Stimulated activated CD4-positive, alpha-beta T cell treated with anti-CD3 and anti-CD28 coated beads, TNF-alpha, amount 100 ng/mL, for 4 hours (primary cell): ENCODE measurements at places on chromosomes 7 and 10.

DNA sequence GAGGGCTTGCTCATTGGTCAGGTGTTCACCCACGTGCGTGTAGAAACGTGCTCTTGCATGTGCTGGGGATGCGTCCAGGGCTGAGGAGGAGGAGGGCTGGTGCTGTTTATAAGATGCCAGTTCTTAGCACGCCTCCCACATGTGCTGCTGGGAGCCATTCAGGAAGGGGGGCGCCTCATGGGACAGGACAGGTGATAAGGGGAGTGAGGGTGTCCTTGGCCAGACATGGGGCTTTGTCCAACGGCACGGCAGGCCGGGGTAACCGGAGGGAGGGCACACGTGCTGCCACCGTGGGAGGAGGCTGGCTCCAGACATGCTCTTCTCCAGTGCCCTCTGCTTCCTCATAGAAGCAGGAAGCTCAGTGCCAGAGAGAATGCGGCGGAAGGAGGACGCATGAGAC is 150.0 kb downstream of the ZMYND11 start:
- no peak for DNase-seq

DNA sequence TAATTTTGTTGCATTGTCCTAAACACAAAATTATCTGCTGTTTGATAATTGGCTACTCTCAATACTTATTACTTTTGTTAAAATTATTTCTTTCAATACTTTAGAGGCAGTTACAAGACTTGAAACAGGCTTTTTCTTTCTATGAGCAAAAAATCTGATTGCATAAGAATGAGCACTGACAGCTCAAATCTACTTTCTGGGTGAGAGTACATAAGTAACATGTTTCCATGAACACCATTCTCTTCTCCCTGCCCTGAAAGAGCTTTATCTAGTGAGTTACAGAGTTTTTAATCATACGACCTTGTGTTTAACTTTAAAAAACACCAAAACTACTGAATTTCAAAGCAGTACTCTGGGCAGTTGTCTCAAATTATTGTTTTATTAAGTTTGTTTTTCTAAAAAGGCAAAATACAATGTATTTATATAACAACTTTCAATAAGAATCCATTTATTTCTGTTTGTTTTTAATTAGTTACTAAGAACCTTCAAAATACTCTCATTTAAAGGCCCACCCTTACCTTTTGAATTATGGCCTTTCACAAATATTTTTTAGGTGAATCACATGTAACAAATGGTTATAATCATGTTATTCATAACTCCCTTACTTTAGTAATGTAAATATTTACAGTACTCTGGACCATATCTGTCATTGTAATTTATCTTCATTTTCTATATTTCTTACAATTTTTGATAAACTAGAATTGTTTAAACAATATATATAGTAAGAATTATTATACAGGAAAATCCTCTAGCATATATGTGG is 23.0 kb upstream of the TFAM start:
- no peak for DNase-seq

DNA sequence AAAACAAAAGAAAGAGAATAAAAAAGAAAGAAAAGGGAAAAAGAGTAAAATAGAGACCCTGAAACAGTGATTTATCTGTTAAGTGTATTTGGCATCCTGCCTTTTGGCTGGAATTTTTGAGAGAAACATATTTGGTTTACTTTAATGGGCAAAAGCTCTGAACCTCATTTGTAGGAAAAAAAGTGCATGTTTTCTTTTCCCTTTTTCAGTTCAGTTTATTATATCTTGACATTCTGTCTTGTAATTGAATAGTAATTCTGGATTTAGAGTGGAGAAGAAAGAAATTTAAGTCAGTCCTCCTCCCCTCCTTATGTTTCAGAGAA is 69.5 kb downstream of the ARID5B start:
- no peak for DNase-seq

DNA sequence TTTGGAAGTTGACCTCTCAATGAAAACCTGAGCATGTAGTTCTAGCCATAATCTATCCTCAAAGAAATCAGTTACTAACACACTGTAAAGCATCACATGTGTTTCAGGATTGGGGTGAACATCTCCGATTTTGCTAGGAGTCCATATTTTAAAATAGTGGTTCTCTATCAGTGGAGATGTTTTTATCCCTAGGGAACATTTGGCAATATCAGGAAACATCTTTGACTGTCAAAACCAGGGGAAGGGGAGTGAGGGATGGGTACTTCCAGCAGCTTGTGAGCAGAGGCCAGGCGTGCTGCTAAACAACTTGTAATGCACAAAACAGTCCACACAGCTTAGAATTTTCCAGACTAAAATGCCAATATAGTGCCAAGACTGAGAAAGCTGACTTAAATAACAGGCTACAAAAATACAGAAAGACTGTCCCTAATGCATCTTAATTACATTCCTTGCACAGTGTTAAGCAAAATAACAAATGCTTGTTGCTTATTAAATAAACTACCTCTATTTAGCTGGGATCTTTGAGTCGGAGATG is 120.9 kb downstream of the CRPPA start:
- no peak for DNase-seq

DNA sequence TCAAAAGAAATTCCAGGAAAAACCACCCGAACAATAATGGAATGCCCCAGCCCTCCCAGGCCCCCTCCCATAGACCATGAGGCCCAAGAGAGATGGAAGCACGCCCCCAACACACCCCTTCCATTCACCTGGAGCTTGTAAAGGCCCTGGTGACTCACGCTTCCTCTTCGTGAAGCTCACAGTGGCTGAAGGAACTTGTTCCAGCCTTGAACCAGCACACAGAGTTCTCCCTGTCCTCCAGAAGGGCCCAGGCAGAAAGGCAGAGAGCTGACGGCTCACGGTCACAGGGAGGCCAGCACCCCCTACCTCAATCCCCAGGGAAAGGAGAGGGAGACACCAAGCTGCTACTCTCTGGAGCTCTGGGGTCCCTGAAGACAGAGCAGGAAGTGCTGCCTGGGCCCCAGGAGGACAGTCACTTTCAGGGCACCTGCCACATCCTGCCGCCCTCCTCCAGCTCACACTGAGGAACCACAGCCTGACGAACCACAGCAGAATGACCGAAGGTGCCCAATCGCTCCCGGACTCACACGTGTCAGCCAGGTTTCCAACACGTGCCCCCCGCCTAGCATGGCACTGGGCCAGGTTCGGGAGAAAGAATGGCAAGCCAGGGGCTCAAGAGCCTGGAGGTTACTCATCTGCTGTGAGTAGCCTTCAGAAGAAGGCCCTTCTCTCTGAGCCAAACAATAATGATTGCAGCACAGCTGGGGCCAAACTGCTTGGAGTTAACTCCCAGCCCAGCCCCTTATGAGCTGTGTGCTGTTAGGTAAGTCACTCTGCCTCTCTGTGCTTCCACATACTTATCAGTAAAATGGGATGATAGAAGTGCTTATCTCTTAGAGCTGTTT is 52.8 kb downstream of the DLG5 start:
- DNase-seq: no peak

DNA sequence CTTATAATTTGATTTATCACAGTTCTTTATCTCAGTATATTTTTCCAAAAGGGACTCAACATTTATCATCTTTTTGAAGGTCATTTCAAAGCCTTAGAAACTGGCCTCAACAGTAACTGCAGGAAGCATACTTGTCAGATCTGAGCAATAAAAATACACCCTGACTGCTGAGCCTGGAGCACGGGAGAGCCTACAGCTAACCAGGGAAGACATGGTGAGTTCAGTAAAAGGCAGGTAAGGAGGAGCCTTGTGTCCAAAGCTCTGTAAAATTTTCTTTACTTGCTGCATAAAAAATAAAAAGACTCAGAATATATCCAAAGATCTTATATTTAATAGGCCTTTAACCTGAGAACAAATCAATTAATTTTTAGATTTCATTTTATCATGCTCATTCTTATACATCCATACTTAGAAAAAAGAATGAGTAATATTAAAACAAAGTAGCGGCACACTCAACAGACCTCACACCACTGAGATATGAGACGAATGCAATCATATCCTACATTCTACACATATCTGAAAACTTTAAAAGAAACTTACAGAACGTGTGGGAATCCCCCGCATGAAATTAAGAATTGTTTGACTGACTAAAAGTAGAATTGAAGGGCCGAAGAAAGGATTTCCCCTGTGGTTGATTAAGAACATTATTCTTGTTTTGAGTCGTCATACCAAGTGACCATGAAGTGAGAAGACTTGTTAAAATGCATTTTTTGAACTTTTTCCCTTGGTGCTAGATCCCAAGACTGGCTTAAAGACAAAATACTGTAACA is 296.4 kb upstream of the MKLN1 start:
- no peak for DNase-seq

DNA sequence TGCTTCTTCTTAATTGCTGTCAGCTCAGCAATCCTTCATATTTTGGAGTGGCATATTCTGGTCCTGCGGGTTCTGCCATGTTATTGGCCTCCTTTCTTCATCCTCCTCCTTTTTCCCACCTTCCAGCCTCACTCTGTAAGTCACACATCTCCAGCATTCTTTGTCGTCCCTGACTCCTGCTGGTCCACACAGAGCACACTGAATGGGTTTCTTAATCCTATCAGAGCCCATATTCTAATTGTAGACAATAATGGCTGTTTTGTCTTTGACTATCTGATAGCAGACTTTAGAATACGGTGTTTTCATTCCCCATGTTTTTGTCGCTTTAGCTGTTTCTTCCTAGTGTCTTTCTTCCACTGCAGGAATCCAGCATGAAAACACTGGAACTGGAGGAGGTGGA is 389.6 kb downstream of the REEP3 start:
- DNase-seq: no peak

DNA sequence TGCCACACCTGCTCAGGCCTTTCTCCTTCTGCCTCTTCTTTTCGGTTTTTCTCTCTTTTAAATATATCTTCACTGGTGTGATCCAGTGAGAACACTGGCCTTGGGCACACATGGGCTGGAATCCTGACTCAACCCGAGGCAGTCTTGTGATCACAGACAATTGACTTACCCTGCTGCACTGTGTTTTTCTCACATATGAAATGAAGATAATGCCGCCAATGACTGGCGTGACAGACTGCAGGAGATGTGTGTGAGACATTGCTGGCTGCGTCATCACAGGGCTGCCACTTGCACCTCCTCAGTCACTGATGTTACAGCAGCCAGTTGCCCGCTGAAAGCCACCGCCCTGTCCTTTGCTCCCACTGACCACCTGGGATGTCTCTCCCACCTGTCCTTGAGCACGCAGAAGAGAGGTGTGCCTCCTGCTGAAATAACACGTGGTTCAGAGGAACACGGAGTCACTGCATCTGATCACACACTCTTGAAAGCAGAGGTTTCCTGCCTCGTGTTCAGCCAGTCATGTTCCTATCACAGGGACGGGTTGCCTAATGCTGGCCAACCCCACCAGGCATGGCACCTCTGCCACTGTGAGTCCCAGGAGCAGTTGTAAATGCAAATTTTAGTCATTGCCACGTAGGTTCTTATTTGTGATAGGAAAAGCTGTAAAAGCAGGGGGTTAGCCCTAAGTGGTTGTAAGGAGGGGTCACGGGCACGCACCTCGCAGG is 124.6 kb upstream of the LANCL2 start:
- DNase-seq: no peak

- DNase-seq: no peak
Measured at GRCh38 chr7:50661345-50662040, 96.3 kb upstream of the DDC start.

- DNase-seq: no peak
Measured at GRCh38 chr10:13078912-13079775, 20.8 kb upstream of the OPTN start.

DNA sequence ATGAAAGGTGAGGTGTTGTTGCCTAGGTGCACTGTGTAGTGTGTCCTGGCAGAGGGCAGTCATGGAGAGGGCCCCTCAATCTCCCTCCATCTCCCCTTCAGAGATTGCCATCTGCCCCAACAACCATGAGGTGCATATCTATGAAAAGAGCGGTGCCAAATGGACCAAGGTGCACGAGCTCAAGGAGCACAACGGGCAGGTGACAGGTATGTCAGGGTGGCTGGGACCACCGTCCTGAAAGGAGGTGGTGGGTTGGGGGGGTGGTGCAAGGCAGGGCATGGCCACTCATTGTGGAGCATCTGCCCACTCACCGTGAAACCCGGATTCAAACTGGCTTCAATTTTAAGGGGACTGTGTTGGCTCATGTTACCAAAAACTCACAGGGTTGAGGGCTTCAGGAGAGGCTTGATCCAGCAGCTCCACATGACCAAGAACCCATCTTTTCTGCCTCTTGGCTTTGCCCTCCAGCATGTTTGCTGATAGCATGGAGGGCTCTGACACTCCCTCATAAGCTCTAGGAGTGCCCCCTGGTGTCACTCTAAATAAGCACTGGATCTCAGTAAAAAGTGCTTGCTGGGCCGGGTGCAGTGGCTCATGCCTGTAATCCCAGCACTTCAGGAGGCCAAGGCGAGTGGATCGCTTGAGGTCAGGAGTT is 12.2 kb downstream of the ARPC1B start:
- no peak for DNase-seq

GRCh38 chr10:57362811-57363210 is 904.9 kb downstream of the IPMK start:
- DNase-seq: no peak

- no peak for DNase-seq
Measured at GRCh38 chr10:104784452-104784851, 143.4 kb downstream of the SORCS3 start.

- DNase-seq: no peak
Measured at GRCh38 chr7:3078514-3078913, 34.8 kb upstream of the CARD11 start.

DNA sequence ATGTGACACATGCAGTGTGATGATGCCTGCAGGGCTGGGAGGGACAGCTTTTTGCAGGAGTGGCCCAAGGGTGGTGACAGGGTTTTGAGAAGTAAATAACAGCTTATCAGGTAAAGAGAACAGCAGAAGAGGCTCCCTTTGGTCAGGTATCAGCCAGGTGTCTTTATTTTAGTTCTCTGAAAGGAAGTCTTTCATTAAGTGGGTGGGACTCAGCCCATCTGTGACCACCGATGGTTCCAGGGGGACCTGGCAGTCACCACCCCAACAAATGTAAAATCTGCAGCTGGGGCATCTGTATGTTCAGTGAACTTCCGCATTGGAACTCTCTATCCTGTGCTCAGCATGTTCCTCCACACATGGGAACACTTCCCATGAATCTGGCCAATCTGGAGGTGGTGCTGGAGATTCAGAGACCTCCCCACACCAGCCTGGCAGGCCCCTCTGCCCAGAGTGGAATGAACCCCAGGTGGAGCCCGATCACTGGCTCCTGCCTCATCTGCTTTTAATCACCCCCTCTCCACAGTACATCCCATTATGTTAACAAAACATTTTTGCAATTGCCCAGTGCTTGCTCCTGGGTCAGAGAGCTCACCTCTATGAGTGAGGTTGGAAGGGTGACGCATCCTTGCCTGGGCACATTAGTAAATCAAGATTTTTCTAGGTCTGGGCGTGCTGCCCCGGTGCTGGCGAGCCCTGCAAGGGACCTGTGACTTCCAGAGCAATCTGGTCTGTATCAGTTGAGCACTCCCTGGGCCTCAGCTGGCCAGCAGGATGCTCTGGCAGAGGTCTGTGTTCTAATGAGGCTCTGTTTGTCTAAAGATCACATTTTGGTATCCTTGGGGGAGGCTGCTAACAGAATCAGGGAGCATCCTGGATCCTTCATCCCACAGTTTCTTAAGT is 140.4 kb upstream of the GDF10 start:
- DNase-seq: no peak
